ENCODE measurements at places on chromosomes 12 and 14.

- DNase-seq, result no peak
These were observed 2.7 kb downstream of the TCTN1 start for GRCh38 chr12:110616471-110617115.

DNA sequence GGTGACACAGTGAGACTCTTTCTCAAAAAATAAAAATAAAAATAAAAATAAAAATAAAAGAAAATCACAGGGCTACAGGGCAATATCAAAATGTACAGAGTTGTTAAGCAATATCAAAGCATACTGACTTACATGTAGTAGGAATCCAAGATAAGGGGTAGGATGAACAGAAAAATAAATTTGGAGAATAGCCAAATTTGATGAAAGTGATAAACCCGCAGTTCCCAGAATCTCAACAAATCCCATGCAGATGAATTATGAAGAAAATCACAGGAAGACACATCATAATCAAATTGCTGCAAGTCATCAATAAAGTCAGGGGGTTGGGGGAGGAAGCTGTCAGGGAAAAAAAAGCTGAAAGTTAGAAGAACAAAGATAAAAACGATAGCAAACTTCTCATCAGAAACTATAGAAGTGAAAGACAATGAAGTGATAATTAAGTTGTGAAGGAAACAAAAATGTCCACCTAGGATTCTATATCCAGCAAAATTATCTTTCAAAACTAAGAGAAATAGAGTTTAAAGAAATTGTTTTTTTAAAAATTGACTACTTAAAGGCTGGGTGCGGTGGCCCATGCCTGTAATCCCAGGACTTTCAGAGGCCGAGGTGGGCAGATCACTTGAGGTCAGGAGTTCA lies 15.4 kb downstream of the DDHD1 start:
- no peak for DNase-seq

GRCh38 chr12:52506858-52507715 lies 13.1 kb downstream of the KRT5 start:
- no peak for DNase-seq

DNA sequence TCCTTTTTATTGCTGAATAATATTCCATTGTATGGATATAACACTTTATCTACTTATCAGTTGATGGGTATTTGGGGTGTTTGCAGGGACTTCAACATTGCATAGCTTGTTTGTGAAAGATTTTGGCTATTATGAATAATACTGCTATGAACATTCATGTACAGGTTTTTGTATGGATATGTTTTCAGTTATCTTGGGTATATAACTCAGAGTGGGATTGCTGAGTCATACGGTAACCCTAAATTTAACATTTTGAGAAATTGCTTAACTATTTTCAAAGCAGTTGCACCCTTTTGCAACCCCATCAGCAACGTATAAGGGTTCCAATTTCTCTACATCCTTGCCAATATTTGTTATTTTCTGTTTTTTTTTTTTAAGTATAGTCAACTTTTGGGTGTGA lies 27.3 kb upstream of the HELB start:
- no peak for DNase-seq

GRCh38 chr12:94264736-94265485 lies 116.5 kb downstream of the PLXNC1 start:
- DNase-seq, result no peak

DNA sequence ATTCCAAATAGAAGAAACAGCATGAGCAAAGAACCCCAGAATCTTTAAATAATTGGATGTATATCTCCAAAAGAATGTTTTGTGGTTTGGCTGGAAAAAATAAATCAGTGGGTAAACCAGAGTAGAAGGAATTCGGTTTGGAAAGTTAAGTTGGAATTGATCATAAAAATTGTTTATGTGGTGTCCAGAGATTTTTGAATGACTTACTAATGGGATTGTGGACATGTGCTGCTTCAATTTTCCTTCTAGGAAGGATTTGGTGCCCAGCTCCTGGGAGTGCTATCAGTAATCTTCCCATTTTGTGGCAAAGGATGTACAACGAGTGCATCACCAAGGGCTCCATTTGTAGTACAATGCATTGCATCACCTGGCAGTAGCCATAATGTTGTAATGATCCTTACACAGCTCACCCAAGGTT lies 224.8 kb downstream of the SLC16A7 start:
- DNase-seq, result no peak

All from stimulated activated effector memory CD8-positive, alpha-beta T cell treated with anti-CD3 and anti-CD28 coated beads, Interleukin-12 subunit alpha, Interleukin-12 subunit beta, amount 100 ng/mL, for 72 hours (primary cell).